ENCODE measurements at places on chromosomes 6 and 20.

DNA sequence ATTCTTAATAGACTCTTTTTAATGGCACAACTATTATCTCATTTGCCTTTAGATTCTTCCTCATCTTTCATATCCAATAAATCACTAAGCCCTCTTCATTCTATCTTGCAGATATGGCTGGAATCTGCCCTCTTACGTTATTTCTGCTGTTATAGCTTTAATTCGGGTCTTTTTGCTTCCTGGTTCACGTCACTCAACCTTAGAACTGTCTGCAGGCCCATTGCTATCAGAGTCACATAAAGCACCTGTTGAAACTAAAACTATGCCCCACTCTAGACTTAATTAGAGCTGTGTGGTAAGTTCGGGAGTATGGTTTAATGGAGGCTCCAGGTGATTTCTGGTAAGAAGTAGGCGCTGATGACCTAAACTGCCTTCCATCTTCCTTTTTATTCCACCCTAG, 988 bp downstream of the QRSL1 start:
- no peak overlapping the region for H3K27ac ChIP-seq
- no peaks in the 10 kb centered on the region for H3K36me3 ChIP-seq
- no peak for DNase-seq
- H3K4me1 ChIP-seq: no peaks in the 10 kb centered on the region
- peak overlapping the region; percentile 84 for H3K4me3 ChIP-seq

DNA sequence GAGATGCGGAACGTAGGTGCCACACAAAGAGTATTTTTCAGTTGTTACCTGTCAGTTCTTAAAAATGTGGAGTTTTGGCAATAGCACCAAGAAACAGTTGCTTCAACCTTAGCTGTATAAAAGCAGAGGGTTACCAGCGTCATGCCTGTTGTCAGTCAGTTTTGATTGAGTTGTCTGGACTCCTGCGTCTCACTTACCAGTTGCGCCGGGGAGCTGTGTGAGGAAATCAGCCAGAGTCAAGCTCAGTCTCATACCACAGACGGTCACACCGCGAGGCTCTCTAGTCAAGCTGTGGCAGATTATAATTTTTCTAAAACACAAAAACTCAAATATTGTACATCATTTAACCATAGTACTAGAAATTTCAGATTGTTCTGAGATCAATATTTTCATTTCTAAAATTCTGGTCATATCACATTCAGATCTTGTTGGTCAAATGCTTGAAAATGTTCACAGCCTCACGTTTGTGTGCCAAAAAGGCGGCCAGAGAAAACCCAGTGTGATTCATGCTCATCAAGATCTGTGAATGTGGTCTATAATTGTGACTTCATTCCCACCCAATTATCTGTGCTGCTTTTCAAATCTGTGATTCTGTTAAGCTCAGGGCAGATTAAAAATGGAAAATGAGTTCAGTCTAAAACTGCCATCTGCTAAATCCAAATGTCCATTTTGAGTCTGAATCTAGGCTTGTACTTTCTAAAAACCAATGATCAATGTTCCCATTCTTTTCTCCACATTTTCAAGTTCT, 37.5 kb downstream of the SASH1 start:
- no peak for DNase-seq
- no peaks in the 10 kb centered on the region for H3K36me3 ChIP-seq
- H3K4me3 ChIP-seq: no peak overlapping the region
- H3K27ac ChIP-seq: no peak overlapping the region
- H3K4me1 ChIP-seq: peaks cover 3% of the 10 kb centered on the region

DNA sequence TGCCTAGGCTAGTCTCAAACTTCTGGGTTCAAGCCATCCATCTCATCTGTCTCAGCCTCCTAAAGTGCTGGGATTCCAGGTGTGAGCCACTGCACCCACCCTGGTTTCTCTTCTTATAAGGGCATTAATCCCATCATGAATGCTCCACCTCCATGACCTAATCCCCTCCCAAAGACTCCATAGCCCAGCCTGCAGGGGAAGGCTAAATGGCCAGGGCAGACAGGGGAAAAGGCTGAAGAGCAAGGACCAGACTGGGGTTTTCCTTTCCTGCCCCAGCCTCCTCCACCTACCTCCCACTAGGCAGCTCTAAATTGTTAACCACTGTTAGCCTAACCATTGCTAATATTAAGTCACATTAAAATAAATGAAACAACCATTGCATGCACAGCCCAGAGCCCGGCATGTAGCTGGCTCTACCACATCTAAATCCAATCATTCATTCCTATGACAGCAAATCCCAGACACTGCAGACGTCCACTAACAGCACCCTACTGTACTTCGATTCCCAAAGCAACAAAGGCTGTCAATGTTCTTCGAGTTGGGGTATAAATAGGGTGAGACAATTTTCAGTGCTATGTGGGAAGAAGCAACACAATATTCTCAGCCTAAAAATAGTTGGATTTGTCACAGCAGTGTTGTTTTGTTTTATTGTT, 243.2 kb upstream of the ARID1B start:
- no peaks in the 10 kb centered on the region for H3K36me3 ChIP-seq
- H3K27me3 ChIP-seq: no peaks in the 10 kb centered on the region
- no peak overlapping the region for H3K27ac ChIP-seq
- no peak overlapping the region for H3K4me3 ChIP-seq

- no peak for DNase-seq
- peaks cover 3% of the 10 kb centered on the region for H3K4me1 ChIP-seq
- no peak overlapping the region for H3K27ac ChIP-seq
- H3K4me3 ChIP-seq: no peak overlapping the region
- no peaks in the 10 kb centered on the region for H3K27me3 ChIP-seq
These were observed 381.1 kb upstream of the ZFP64 start for GRCh38 chr20:52572687-52573086.

GRCh38 chr6:1070085-1070521, 241.8 kb upstream of the FOXQ1 start:
- DNase-seq: no peak
- no peak overlapping the region for H3K27ac ChIP-seq
- no peaks in the 10 kb centered on the region for H3K36me3 ChIP-seq
- H3K4me1 ChIP-seq: no peaks in the 10 kb centered on the region
- H3K27me3 ChIP-seq: no peaks in the 10 kb centered on the region

- no peak overlapping the region for H3K27ac ChIP-seq
- DNase-seq: no peak
- no peaks in the 10 kb centered on the region for H3K36me3 ChIP-seq
- H3K27me3 ChIP-seq: no peaks in the 10 kb centered on the region
- H3K4me3 ChIP-seq: no peak overlapping the region
These were observed 604.4 kb upstream of the NOX3 start for GRCh38 chr6:156060013-156060412.

DNA sequence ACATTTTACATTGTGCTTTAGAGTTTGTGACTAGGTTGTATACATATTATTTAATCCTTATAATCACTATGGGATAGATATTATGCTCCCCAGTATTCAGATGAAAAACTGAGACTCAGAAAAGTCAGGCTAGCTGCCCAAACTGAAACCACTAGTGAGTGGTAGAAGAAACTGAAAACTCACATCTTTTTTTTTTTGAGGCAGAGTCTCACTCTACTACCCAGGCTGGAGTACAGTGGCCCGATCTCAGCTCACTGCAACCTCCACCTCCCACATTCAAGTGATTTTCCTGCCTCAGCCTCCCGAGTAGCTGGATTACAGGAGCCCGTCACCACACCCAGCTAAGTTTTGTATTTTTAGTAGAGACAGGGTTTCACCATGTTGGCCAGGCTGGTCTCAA, 22.2 kb downstream of the RNF24 start:
- no peak overlapping the region for H3K4me3 ChIP-seq
- peaks cover 5% of the 10 kb centered on the region for H3K36me3 ChIP-seq
- no peak for DNase-seq
- H3K4me1 ChIP-seq: no peaks in the 10 kb centered on the region

DNA sequence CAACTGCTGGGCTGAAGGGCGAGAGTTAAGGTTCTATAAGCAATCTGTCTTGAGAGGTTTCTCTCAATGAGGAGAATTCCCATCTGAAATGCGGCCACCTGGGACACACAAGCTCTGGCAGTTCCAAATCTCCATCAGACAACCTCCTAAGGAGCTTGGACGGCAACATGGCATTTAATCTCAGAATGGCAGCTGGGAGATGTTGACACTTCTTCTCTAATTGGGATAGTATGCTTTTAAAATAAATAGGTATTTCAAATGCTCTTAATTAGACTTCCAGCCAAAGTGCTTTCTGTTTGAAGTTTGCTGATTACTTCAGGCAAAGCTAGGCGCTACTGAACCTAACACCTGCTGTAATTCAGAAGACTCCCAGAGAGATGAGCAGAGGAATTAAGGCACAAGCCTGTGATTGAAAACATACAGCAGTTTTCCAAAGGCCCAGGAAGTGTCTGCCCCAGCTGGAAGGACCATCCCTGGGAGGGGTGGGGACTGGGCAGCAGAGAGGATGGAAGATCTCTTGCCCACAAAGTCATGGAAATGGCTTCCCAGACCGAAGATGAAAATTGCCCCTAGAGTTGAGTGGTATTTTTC, 59.1 kb upstream of the KCNK16 start:
- H3K4me1 ChIP-seq: peaks cover 3% of the 10 kb centered on the region
- H3K27me3 ChIP-seq: no peaks in the 10 kb centered on the region
- no peak overlapping the region for H3K4me3 ChIP-seq
- DNase-seq: no peak
- no peak overlapping the region for H3K27ac ChIP-seq

GRCh38 chr6:100665041-100665380, 200.3 kb upstream of the SIM1 start:
- no peak for DNase-seq
- H3K4me3 ChIP-seq: no peak overlapping the region
- no peaks in the 10 kb centered on the region for H3K4me1 ChIP-seq
- no peaks in the 10 kb centered on the region for H3K36me3 ChIP-seq

- no peaks in the 10 kb centered on the region for H3K4me1 ChIP-seq
- no peak for DNase-seq
- H3K36me3 ChIP-seq: no peaks in the 10 kb centered on the region
These were observed 6.7 kb downstream of the ACOT13 start for GRCh38 chr6:24673625-24674024.

- H3K4me1 ChIP-seq: peaks cover 7% of the 10 kb centered on the region
- no peak for DNase-seq
- peaks cover 16% of the 10 kb centered on the region for H3K27me3 ChIP-seq
- H3K36me3 ChIP-seq: no peaks in the 10 kb centered on the region
These were observed 1.5 kb downstream of the SLC23A2 start for GRCh38 chr20:4999788-5000187.

DNA sequence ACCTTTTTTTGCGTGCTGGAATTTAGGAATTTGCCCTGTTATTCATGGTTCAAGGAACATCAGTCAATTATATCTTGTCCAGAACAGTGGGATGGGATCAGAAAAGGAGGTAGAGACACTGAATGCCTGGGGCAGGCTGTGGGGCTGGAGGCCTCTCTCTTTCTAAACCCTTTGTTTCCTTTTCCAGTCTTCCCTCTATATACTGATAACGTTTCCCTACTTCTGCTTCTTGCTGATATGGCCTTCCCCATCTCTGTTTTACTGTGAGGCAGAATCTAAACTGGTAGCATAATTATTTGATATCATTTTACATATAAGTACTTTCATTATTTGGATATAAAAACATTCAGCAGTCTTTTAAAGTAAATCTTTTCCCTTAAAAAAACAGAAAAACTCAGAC, 67.5 kb downstream of the DNAH8 start:
- H3K4me1 ChIP-seq: peaks cover 3% of the 10 kb centered on the region
- no peak overlapping the region for H3K27ac ChIP-seq
- no peak overlapping the region for H3K4me3 ChIP-seq

- no peaks in the 10 kb centered on the region for H3K4me1 ChIP-seq
- no peaks in the 10 kb centered on the region for H3K27me3 ChIP-seq
- H3K4me3 ChIP-seq: no peak overlapping the region
These were observed 71.8 kb upstream of the KHDRBS2 start for GRCh38 chr6:62357835-62358234.

DNA sequence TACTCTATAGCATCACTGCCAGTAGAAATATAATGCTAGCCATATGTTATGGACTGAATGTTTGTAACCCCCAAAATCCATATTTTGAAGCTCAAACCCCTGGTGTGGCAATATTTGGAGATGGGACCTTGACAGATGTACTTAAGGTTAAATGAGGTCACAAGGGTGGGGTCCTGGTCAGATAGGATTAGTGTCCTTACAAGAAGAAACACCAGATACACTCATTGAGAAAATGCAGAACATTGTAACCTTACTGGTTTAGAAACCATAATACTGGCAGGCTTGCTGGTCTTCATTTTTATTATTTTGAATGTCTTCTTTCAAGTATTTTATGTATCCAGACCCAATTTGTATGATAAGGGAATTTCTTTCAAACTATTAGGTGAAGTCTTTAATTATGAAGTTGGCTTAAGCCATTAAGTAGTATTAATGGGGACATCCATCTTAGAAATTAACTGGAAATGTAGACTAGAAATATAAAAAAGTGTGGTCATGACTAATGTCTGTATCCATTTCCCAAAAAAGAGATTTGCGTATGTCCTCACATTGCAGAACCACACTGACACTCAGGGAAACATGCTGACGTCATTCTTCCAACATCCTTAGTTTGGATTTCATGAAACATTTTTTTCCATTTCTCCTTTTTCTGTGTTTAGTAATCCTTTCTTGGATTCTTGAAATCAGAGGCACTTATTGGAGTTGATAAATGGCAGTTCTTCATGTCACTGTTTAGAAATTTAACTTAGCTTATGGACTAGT, 32.4 kb downstream of the SLC16A10 start:
- no peak for DNase-seq
- H3K36me3 ChIP-seq: no peaks in the 10 kb centered on the region
- H3K4me3 ChIP-seq: no peak overlapping the region
- peaks cover 7% of the 10 kb centered on the region for H3K27me3 ChIP-seq
- H3K4me1 ChIP-seq: no peaks in the 10 kb centered on the region

DNA sequence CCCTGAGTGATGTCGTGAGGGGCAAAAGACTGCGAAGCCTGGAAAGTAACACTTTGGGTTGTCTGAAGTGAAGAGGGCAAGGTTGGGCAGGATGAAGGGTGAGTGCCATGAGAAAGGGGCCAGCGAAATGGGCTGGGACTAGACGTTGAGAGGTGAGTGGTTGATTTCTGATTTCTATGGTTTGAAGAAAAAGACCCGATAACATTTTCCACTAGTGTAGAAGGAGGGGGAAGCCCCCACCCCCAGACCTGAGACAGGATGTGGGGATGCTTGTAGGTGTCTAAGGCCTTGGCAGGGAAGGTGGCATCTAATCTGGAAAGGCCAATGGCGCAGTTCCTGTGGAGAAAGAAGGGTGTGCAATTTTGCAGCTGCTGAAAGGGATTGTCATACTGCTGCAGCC, 25.3 kb upstream of the KIF3B start:
- H3K27me3 ChIP-seq: no peaks in the 10 kb centered on the region
- no peak for DNase-seq
- H3K36me3 ChIP-seq: no peaks in the 10 kb centered on the region
- no peaks in the 10 kb centered on the region for H3K4me1 ChIP-seq
- no peak overlapping the region for H3K4me3 ChIP-seq
- no peak overlapping the region for H3K27ac ChIP-seq

GRCh38 chr6:97819710-97820109, 536.7 kb upstream of the MMS22L start:
- no peak overlapping the region for H3K27ac ChIP-seq
- H3K4me3 ChIP-seq: no peak overlapping the region
- peaks cover 4% of the 10 kb centered on the region for H3K4me1 ChIP-seq
- H3K36me3 ChIP-seq: no peaks in the 10 kb centered on the region
- no peaks in the 10 kb centered on the region for H3K27me3 ChIP-seq

GRCh38 chr6:80143419-80143937, 37.0 kb downstream of the BCKDHB start:
- DNase-seq: no peak
- H3K4me3 ChIP-seq: no peak overlapping the region
- H3K27ac ChIP-seq: no peak overlapping the region
- H3K36me3 ChIP-seq: peaks cover 9% of the 10 kb centered on the region
- no peaks in the 10 kb centered on the region for H3K4me1 ChIP-seq
- H3K27me3 ChIP-seq: no peaks in the 10 kb centered on the region

- DNase-seq: no peak
- no peak overlapping the region for H3K27ac ChIP-seq
- no peaks in the 10 kb centered on the region for H3K27me3 ChIP-seq
- no peak overlapping the region for H3K4me3 ChIP-seq
These were observed 59.0 kb upstream of the PDE10A start for GRCh38 chr6:165722022-165722421.
